ENCODE measurements at places on chromosomes 2 and 18.

DNA sequence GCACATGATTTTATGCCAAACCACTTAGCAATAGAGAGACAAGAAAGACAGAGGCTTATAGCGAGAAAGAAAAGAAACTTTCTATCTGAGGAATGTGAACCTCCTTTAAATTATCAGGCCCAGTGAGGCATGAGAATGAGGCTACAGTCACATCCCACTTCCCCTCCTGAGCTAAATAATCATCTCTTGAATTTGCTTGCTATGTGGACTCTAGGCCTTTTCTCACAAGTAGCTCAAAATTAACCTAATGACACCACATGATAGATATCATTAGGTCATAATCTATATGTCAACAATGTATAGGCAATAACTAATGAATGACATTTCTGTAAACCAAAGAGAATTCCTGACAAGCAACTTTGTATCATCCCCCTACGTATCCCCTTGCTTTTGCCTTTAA lies 301.5 kb upstream of the MGAT5 start:
- DNase-seq, result no peak

GRCh38 chr2:156132130-156132529 lies 200.4 kb downstream of the NR4A2 start:
- DNase-seq, result no peak

DNA sequence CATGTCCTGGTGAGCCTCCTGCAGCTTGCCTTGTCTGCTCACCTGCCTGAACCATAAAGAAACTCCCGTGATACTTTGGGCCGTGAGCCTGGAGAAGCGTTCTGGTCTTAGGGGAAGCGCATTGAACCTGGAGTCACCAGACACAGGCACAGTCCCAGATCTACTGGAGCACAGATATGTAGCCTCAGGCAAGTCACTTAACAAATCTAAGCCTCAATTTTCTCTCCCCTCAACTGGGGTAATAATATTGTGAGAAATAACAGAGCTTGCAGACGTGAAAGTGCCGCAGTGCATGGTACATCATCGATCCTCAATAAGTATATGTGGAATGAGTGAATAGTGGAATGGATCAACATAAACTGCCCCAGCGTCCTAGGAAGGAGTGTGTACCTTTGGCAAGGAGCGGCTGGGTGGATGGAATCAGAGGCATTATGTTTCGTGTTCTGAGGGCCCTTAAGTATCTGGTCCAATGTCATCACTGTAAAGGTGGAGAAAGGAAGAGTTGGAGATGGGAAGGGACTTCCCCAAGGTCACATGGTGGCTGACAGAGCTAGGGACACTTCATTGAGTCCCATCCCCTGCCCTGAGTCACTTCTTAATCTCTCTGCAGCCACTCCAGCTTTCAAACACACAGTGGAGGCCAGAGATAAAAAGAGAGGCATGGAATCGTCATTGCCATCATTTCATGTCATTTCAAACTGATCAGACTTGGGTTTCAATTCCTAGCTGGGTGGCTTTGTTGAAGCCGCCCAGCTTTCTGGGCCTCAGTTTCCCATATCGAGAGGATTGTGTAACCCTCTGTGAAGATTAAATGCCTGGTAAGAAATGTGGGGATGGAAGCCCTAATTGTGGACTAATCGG lies 172.4 kb downstream of the DDX1 start:
- DNase-seq, result no peak

DNA sequence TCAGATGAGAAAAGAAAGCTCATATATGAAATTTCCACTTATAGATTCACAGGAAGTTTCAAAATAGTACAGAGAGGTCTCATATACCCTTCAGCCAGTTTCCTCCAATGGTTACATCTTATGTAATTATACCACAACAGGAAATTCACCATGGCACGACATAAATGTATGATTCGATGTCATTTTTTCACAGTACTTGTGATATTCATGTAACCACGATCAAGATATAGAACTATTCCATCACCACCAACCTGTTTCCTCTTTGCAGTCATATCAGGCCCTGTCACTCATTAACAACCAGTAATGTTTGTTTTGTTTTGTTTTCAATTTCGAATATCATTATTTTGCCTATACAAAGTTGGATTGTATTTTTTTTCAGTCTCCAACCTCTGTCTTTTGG lies 314.3 kb upstream of the POU3F3 start:
- DNase-seq, result no peak

DNA sequence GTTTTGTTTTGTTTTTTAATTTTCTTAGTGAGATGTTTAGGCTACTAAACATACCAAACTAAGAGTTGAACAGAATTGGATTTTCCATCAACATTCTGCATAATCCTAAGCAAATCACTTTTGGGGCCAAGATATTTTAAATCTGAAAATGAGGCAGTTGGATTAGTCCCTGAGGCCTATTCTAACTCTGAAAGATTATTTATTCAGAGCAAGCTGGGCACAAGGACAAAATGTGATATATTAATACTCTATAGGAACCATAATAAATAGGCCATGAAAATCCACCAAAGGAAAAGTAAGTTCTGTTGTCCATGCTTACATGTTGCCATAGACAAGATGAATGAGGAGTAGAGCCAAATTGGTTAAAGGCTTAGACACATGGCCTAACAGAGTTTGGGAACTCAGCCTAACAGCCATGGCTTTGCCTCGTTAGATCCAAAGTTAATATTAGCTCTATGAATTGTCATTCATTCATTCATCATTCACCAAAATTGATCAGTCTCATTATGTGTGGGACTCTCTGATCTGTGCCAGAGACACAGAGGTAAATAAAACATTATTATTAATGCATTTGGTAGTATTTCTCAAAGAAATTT lies 183.5 kb downstream of the SCG2 start:
- DNase-seq, result no peak

Data from CD4-positive, alpha-beta T cell treated with Interferon gamma for 1 hour (primary cell).